ENCODE measurements at places on chromosomes 3 and 15.

- DNase-seq: no peak
Observed at GRCh38 chr3:96209699-96210098, 604.7 kb upstream of the EPHA6 start.

DNA sequence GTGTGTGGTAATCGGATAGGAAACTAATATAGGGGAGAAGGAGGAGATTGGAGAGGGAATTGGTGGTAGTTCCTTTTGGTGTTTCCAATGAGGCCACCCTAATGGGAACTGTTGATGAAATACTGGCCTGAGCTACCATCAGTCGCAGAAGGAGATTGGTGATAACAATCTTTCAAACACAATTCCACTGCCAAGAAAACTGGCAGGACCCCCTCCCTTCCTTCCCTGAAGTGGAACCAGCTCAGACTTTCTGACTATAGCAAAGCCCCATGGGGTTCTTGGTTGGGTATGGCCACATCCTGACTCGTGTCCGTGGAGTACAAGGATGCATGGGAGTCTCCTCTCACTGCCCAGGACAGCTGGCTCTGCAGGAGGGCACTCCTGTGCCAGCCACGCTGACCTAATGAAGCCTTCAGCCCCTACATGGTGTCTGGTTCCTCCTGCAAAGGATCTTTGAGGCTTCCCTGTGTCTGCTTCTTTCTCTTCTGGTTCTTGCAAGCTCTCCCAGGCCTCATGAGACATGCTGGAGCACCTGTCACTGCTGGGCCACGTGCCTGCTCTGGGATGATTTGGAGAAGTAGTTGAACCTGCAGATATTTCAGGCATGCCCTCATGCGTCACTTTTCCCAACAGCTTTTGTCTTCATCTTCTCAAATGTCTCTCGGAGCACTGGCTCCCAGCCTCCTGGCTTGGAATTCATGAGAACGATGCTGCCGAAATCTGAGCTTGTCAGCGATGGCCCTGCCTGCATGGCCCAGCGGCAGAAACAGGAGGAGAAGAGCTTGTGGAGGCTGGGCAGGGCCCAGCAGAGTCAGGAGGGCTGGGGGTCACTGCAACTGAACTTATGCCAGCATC is 90.0 kb upstream of the ADPGK start:
- no peak for DNase-seq

- DNase-seq: no peak
Observed at GRCh38 chr15:80787316-80787715, 8.1 kb downstream of the CEMIP start.

- no peak for DNase-seq
Observed at GRCh38 chr15:44489464-44489863, 47.5 kb upstream of the EIF3J start.

GRCh38 chr3:194571491-194572142 is 61.6 kb downstream of the TMEM44 start:
- no peak for DNase-seq

DNA sequence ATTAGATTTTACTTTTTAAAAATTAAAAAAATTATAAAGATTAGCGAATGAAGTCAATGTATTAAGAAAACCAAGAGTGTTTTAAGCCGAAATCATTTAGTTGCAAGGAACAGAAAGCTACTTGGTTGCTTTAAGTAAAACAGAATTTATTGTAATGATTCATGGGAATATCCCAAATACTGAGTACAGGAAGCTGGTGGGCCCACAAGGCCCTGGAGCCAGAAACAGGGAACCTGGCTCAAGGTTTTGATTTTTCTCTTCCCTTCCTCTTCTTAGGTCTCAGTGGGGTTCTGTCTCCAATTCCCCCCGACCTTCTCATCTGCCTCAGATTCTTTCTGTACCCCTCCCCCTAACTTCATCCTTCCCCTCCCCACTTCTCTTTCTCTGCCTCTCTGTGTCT is 229.0 kb downstream of the TLE3 start:
- no peak for DNase-seq

- no peak for DNase-seq
Observed at GRCh38 chr3:3119393-3119851, 7.3 kb upstream of the TRNT1 start.

GRCh38 chr15:64975390-64975789 is 14.3 kb downstream of the SPG21 start:
- DNase-seq: no peak

DNA sequence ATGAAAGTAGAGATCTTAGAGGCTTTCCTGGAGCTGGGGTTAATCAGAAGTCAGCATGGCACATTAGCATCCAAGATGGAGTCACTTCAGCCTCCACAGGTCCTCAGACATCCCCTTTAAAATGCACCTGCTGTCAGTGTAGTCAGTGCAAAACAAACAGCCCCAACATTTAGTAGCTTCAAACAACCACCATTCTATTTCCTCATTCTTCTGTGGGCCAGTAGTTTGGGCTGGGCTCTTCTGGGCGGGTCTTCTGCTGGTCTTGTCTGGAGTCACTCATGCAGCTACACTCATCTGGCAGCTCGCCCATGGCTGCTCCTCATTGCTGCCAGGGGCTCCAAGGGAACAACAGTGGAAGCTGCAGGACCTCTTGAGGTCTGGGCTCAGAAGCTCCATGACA is 99.9 kb downstream of the TLE3 start:
- no peak for DNase-seq

DNA sequence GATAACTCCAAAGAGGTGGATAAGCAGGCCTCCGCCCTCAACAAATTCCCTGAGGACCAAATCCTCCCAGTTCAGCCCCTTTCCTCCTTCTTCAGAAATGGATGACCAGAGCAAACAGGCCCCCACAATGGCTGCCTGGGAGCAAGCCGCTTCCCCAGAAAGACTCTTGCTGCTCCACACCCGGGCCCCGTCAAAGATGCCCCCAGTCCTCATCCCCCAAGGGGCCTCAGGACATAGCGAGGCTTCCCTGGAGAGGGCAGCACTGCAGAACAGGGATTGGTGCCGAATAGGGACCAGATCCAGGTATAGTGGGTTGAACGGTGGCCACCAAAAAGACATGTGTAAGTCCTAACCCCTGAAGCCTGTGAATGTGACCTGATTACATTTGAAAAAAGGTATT is 502.3 kb downstream of the SHQ1 start:
- DNase-seq: no peak

DNA sequence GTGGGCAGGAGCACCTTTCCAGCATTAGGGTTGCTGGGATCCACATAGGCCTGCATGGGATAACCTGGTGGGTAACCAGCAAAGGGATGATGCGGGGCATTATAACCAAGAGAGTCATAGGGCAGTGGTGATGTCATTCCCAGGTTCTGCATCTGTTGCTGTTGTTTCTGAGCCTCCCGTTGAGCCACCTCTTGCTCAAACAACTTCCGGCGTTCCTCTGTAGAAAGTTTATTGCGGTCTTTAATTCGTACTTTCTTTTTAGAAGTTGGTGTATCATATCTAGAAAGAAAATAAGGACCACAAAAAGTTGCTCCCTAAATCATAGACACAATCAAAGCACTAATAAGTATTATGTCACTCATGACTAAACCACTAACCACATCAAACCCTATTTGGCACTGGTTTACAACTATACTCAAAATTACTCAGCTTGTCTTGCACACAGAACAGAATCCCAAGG is 77.8 kb downstream of the NBEAL2 start:
- DNase-seq: no peak

GRCh38 chr15:69897471-69898237 is 200.1 kb downstream of the TLE3 start:
- DNase-seq: no peak

- no peak for DNase-seq
Observed at GRCh38 chr3:51243924-51244323, 141.2 kb upstream of the MANF start.
